ENCODE measurements at places on chromosomes 11 and 22.

- DNase-seq, result no peak
Measured at GRCh38 chr11:64859542-64860414, 15.3 kb upstream of the CDC42BPG start.

DNA sequence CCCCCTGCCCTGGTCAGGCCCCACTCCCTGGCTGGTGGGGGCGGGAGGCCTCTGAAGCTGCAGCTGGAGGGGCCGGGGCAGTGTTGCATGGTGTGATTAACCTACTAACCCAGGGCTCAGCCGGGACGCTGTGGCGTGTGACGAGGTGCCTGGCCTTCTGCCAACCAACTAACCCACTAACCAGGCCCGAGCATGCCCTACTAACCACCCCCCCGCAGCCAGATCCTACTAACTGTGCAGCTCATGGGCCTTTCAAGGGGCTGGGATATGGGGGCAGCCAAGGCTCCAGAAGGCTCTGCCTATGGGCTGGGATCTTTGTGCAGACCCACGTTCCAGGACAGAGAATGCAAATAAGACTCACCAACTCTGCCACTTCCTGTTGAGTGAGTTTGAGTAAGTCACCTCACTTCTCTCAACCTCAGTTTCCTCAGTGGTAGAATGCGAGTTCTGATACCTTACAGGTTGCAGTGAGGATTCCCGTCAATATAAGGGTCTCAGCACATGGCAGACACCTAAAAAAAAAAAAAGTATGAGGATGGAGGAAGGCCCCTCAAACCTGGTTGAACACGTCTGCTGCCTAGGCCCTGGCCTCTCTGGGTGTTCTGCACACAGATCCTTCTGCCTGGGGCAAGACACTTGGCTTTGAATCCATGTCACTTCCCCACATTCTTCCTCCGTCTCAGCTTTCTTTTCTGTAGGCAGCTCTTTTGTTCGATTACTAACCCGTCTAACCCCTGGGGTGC, 14.1 kb downstream of the MIAT start:
- no peak for DNase-seq

GRCh38 chr11:114315749-114316368, 19.7 kb downstream of the NNMT start:
- DNase-seq, result no peak

GRCh38 chr11:104090767-104091166, 54.3 kb downstream of the DDI1 start:
- no peak for DNase-seq

DNA sequence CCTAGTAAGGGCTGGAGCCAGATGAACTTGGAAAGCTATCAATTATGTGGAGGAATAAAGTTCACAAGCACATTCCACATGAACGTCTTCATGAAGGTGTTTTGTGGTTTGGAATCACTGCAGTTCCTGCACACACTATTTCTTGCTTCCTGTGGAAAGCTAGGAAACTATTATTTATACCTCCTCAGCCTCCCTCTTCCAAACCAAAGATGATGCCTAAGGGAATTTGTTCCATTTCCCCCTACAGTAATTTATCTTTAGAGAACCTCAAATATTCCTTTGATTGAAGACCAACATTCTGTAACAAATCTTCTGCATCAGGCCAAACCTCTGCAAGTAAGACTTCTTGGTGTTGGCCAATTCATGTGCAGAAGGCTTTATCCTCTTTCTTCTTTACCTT, 115.8 kb upstream of the ARHGAP20 start:
- DNase-seq, result no peak

- no peak for DNase-seq
Measured at GRCh38 chr11:2510626-2511402, 66.0 kb downstream of the KCNQ1 start.

DNA sequence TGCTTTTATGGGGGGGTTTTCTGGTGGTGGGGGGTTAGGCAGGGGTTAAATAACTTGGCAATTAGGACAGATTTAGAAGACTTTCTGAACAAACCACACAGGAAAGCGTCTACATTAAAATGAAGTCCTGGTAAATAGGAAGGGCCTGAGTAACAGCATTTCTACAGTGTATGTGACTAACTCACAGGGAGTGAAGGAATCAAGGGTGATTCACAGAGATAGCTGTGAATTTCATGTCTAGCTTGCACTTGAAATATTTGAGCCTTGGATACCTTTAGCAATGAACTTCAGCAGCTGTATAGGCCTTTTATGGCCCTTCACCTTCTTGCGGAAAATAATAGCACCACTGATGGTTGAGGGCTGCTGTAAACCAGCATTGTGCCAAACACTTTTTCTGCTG, 26.1 kb upstream of the LDHA start:
- no peak for DNase-seq

- no peak for DNase-seq
Measured at GRCh38 chr22:49522582-49523373, 304.9 kb downstream of the BRD1 start.

GRCh38 chr11:74010306-74011300, 1.7 kb upstream of the UCP3 start:
- DNase-seq, result no peak

GRCh38 chr11:92653454-92653853, 316.0 kb upstream of the MTNR1B start:
- no peak for DNase-seq

Data from urinary bladder (tissue), 4 donors.